Bone marrow (tissue), 2 donors: ENCODE measurements at places on chromosomes 6 and 20.

GRCh38 chr6:56245903-56246351, 1.5 kb downstream of the COL21A1 start:
- no peak for DNase-seq

GRCh38 chr6:1407499-1407990, 18.2 kb downstream of the FOXF2 start:
- DNase-seq = no peak

DNA sequence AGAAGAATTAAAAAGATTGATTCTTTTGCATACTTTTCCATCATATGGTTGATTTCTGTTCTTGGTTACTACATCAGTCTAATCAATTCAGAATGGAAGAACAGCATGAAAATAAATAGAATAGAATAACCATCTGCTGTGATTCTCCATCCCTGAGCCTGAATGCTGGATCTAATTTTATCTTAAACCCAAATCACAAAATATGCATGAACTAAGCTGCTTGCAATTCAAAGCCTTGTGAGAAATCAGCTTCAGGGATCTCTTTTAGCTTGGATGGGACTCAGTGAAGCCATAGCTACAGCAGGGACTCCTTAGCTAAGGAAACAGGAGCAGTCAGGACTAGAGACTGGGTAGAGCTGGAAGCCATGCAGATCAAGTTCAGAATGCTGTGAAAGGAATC, 74.1 kb downstream of the TPBG start:
- no peak for DNase-seq

DNA sequence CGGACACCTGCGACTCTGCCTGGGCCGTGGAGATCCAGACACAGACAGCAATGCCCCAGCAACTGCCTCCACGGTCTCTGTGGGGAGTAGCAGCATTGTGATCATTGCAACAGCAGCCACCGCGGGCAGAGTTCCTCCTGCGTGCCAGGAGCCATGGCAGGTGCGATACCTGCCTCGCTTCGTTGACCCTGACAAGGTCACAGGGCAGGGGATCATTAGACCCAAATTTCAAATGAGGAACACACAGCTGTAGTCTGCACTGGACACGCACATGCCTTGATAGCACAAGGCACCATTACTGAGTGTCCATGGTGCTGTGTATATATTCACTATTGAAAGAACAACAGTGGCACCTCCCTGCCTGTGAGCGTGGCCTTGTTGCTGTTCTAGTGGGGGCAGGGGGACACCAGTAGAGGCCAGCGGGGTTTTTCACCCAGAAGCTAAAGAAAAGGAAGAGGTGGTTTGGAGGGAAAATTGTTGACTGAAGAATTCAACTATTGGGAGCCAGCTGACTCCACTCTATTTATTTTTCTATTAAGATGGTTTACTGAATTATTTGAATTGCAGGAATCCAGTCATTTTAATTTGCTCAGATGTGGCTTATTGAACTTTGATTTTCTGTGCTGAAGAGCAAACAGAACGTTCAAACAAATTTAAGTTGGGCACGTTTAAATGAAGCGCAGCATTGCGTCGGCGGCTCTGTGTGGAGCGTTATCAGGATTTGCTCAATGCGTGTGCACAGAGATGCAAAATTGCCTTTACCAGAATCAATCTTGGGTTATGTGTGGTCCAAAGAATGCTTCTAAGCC, 60.2 kb upstream of the RPS6KA2 start:
- DNase-seq = no peak

DNA sequence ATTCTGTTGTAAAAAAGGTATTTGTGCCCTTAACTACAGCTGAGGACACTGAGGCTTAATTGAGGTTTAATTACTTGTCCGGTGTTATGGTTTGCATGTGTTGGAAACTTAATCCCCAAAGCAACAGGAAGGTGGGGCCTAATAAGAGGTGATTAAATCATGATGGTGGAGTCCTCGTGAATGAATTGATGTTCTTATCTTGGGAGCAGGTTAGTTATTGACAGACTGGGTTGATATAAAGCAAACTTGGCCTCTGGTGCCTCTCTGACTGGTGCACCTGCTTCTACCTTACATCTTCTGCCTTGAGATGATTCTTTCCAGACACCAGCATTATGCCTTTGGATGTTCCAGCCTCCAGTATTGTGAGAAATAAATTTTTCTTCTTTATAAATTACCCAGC, 306.5 kb upstream of the HS3ST5 start:
- DNase-seq = no peak

- no peak for DNase-seq
These were observed 65.6 kb downstream of the STMND1 start for GRCh38 chr6:17167327-17167979.
